ENCODE measurements at places on chromosomes 1 and 21.

- DNase-seq, result no peak
Measured at GRCh38 chr1:209850342-209850979, 22.7 kb downstream of the UTP25 start.

GRCh38 chr21:16519036-16519435, 789.3 kb downstream of the USP25 start:
- no peak for DNase-seq

DNA sequence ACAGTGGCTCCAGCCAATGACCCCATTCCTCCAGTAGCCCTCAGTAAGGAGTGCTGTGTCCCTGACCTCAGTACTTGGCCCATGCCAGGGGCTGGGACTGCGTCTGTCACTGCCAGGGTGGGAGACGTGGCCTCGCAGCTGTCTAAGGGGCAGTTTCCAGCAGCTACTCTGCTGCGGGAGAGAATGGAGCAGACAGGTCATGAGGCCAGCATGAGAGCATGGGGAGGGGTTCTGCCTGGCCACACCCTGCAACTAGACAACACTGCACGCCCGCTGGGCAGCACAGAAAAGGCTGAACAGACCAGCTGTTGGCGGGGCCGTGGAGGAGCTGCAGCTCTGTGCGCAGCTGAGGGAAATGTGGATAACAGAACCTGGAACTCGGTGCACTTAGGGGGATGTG, 91.6 kb upstream of the COL6A1 start:
- no peak for DNase-seq

GRCh38 chr1:63871463-63871862, 97.6 kb downstream of the ROR1 start:
- no peak for DNase-seq

DNA sequence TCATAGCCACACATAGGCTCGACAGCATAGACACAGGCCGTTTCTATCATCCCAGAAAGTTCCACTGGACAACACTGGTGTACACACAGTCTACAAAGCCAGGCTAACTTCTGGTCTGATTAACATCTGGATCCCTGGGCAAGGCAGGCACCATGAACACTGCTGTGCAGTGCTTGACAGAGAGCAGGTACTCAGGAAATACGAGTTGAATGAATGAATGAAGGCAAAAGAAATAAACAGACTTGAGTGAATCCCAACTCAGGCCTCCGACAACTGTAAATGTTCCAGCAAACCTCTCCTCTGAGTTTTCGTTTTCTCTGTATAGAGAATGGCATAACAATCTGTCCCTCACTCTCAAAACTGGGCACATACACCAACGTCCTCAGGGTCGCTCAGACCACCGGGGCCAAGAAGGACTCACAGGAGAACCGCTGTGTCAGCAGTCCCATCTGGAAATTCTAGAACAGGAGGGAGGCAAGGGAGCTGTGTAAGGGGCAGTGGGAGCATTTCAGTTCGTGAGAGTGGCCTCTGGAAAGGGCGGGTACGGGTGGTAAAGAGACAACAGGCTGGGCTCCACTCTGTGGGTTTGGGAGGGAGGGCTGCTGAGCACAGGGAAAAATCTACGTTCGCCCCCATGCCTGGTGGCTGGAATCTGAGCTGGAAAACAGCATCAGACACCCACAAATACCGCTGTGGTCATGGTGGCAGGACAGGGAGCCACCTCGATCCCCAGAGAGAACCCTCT, 15.1 kb upstream of the ECE1 start:
- no peak for DNase-seq

- no peak for DNase-seq
Measured at GRCh38 chr1:204041803-204042505, 31.0 kb upstream of the SOX13 start.

DNA sequence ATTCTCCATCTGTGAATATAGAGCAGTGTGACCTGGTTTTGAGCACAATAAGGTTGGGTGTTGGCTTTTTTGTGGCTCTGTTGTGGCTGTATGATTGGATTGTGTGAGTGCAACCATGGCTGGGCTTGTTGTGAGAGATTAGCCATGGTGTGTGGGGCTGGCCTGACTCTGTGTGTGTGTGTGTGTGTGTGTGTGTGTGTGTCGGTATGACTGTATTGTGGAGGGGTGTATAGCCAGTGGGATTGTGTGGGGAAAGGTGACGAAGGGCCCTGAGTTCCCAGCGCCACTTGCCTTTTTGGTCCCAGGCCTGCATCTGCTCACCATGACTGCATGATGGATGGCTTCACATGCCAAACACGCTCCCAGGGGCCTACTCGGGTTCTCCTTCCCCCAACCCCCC, 5.9 kb upstream of the SLC6A9 start:
- no peak for DNase-seq

GRCh38 chr1:26945728-26946127, 14.5 kb downstream of the KDF1 start:
- no peak for DNase-seq

DNA sequence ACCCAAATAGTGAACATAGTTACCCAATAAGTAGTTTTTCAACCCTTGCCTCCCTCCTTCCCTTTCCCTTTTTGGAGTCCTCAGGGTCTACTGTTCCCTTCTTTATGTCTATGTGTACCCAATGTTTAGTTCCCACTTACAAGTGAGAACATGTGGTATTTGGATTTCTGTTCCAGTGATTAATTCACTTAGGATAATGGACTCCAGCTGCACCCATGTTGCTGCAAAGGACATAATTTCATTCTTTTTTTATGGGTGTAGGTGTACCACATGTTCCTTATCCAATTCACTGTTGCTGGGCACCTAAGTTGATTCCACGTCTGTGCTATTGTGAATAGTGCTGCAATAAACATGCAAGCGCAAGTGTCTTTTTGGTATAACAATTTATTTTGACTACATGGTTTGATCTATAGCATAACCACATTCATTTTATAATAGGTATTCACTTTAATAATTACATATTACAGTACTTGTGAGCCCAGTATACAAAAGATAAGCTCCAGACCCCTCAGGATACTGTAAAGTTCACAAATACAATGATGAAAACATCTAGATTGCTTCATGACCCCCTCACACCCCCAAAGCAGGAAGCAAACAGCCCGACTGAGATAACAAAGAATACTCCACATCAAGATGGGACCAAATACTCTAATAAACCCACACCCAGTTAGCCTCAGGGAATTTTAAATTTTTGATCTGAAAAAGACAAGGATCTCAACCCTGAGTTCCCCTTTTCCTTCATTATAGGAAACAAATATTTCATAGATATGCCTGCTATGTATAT, 45.3 kb downstream of the PUM1 start:
- no peak for DNase-seq

GRCh38 chr1:212746546-212746945, 45.0 kb downstream of the NSL1 start:
- DNase-seq, result no peak
